CD4-positive, alpha-beta T cell treated with Interleukin-2 at 100 ng/mL for 4 hours (primary cell): ENCODE measurements at places on chromosomes 12 and 14.

GRCh38 chr14:31935391-31935790 lies 141.7 kb upstream of the ARHGAP5 start:
- DNase-seq, result no peak

DNA sequence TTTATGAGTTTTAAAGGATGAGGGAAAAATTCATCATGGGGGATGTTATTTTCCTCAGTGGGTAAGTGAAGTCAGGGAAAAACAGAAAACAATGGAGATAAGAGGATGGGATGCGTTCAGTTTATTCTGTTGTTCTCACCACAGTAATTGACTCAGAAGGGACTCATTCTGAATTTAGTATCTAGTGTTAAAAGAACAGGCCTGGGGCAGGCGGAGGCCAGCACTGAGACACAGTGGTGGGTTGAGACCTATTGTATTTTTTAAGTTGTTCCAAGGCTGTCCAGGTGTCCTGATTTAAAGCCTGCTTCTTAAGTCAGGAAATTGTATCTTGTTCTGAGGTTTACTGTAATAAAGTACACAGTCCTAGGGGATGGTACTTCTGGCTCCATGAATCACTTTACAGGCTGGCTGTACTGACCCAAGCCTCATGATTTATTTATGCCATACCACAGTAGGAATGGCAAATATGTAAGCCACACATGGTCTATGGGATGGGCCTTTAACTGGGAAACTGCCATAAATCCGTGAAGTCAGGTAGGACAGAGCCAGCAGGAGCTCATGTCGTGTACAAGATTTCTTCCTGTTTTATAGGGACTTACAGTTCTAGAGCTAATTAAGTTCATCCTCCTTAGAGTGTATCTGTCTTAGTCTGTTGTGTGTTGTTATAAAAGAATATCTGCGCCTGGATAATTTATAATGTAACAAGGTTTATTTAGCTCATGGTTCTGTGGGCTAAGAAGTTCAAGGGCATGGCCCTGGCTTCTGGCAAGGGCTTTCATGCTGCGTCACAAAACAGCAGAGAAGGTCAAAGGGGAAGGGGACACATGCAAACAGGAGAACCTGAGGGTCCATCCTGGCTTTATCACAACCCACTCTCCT lies 244.1 kb downstream of the FBXL14 start:
- no peak for DNase-seq

- DNase-seq, result no peak
Measured at GRCh38 chr14:22113401-22113800, 439.8 kb upstream of the OR4E1 start.

DNA sequence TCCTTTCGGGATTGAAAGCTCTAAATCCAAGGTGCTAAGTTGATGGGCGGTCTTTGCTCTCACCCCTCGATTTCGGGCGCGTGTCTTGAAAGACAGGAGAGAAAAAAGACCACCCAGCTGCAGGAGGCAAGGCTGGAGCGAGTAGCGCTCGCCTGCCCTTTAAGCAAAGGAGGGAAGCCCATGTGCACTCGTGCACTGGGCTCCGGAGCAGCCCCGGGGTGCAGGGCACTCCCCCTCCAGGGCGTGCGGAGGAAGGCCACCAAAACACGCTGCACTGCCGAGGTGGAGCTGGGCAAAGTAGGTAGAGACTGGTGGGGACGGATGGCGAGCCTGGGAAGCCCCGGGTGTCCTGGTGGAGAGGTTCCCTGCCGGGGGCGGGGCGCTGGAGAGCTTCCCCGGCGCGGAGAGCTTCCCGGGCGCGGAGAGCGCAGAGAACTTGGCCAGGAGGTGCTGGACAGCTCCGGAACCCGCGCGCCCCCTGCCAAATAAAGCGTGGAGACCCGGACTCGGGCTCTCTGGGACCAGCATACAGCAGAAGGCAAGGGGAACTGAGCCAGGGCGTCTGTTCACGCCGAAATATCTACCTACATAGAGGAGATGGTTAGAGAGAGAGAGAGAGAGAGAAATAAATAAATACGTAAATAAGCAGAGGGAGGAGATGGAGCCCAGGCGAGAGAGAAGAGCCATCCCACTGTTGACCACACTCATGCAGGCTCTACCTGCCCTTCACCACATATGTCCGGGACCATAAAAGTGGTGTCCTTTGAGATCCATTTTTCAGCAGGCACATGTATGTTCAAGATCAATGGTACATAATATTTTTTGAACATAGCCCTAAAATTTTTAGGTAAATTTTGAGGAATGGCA lies 662 bp upstream of the NELL2 start:
- DNase-seq, result peak; percentile 48

DNA sequence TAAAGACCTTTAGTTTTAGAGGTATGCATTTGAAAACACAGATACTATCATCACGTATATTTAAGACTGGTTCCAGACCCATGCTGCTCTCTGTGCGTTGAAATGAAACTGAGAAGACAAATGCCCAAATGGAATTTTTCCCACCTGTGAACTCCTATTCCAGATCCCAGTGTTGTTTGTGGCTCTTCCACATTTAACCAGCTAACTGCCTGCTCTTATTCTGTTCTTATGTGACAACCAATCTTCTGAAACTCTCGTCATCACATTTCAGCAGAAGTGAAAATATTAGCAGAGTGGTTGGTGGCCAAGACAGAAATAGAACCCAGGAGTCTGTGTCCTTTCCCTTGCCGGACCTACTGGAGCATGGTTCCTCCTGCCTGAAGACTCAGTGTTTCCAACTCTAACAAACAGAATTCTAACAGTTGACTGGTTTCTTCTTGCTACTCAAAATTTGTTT lies 460.2 kb downstream of the RAD51B start:
- DNase-seq, result no peak

GRCh38 chr12:121611306-121611705 lies 15.0 kb upstream of the ORAI1 start:
- no peak for DNase-seq

GRCh38 chr12:121079736-121080272 lies 40.8 kb upstream of the OASL start:
- no peak for DNase-seq

- peak; percentile 60 for DNase-seq
Measured at GRCh38 chr12:68119724-68120211, 39.8 kb downstream of the IFNG start.

GRCh38 chr12:95463050-95463449 lies 10.9 kb upstream of the METAP2 start:
- no peak for DNase-seq

DNA sequence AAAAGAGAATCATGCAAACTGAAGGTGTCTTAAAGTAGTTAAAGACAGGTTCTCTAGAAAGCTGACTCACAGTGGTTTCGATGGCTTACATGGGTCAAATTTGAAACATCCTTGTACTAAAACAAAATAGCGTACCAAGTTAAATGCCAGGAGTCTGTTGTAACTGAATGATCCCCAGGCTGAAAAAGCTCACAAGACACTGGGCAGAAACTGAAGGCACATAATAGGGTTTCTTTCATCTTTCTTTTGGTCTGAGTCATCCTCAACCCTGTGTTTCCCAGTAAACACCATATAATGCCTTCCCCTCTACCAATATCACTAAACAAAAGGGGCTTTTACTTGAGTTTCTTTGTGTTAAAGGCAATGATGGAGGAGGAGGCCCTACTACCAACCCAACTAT lies 12.8 kb downstream of the ZFYVE1 start:
- peak; percentile 0 for DNase-seq

DNA sequence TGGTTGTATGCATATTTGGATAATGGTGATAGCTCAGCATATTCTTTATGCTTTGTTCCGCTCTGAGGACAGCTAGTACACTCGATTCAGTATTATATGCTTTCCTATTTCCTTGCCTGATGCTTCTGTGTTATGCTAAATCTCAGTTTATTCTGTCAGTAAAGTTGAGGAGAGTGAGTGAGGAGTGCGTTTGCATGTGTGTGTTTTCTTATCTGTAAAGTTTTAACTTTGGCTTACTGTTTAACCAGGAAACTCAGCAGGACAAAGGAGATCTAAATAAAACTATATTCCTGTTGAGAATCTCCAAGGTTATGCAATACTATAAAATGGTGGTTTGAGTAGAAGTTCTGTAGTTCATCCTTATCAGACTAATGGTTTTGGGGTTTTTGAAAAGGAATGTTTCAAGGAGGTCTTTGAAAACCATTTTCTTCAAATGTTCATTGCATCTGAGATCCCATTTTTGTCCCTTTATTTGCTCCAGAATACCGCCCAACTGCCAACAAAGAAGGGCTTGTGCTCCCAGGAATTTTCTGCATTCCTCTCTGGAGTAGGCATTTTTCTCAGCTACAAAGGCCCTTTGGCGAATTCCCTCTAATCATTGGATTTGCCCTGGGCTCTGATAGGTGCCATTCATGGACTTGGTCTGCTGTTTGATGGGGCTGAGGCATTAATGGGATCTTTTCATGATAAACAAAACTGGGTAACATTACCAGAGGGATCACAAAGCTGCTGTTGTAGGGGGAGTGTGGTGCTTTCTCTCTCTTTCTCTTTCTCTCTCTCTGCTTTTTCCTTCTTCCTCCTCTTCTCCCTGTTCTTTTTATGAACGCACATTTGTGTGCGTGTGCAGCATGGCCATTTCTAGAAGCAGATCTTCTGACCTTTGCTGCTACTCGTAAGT lies 71.7 kb downstream of the HMGA2 start:
- DNase-seq, result no peak

- no peak for DNase-seq
Measured at GRCh38 chr14:86646696-86647690, 1117.0 kb downstream of the FLRT2 start.
